Activated T-cell treated with anti-CD3 and anti-CD28 coated beads for 24 hours (primary cell): ENCODE measurements at places on chromosomes 5 and 9.
A peak's percentile ranks its signal among the peaks of the same experiment; 100 is the strongest.

- DNase-seq = no peak
Measured at GRCh38 chr9:120710110-120710981, 3.9 kb downstream of the MEGF9 start.

DNA sequence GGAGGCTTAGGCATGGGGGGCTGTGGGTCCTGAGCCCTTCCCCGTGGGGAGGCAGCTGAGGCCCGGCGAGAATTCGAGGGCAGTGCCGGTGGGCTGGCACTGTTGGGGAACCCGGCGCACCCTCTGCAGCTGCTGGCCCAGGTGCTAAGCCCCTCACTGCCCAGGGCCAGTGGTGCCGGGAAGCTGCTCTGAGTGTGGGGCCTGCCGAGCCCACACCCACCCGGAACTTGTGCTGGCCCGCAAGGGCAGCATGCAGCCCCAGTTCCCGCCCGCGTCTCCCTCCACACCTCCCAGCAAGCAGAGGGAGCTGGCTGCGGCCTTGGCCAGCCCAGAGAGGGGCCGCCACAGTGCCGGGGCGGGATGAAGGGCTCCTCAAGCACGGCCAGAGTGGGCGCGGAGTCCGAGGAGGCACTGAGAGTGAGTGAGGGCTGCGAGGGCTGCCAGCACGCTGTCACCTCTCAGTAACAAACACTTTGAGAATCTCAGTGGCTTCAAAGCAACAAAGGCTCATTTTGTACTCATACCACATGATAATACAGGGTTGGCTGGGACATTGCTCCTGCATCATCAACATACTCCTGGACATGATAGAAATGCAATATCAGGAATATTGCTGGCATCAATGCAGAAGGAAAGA is 265.7 kb upstream of the ANKRD55 start:
- no peak for DNase-seq

- DNase-seq = peak; percentile 37
Measured at GRCh38 chr5:52800394-52801213, 12.9 kb downstream of the ITGA1 start.

DNA sequence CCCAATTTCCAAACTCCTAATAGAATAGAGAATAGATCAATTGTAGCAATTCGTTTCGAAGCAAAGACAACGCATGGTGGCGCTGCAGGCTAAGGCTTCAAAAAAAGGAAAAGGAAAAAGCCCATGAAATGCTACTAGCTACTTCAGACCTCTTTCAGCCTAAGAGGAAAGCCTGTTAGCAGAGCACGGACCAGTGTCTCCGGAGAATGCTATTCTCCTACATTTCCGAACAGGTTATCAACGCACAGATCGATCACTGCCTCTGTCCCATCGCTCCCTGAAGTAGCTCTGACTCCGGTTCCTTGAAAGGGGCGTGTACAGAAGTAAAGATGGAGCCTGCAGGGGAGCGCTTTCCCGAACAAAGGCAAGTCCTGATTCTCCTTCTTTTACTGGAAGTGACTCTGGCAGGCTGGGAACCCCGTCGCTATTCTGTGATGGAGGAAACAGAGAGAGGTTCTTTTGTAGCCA is at the start of gene PCDHB15:
PCDHB15 (plus strand) TSS at position 146 of the 468 bp plus-strand sequence; CDS start at position 330, 184 bp downstream.
- DNase-seq = no peak

- no peak for DNase-seq
Measured at GRCh38 chr5:133778636-133779035, 166.3 kb upstream of the FSTL4 start.

DNA sequence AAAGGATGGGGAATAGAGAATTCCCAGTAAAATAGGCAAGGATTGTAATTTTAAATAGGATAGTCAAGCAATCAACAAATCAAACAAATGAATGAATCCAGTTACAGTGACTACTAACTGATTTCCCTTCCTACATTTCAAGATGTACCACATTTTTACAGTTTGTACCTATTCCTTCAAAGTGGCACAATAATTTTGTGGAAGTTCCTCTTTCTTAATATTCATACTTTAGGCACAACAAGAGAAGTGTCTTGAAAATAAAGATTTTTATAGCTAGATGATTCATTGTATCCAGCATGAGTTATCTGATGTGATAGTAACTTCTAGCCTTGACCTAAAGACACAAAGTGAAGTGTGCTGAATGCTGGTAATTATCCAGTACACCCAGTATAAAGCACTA is 122.2 kb upstream of the ACOT12 start:
- DNase-seq = no peak

GRCh38 chr5:139486201-139486600 is 3.6 kb upstream of the STING1 start:
- DNase-seq = no peak

- DNase-seq = no peak
Measured at GRCh38 chr5:14118551-14119320, 24.4 kb upstream of the TRIO start.

- no peak for DNase-seq
Measured at GRCh38 chr5:72115296-72115695, 8.0 kb downstream of the MAP1B start.

DNA sequence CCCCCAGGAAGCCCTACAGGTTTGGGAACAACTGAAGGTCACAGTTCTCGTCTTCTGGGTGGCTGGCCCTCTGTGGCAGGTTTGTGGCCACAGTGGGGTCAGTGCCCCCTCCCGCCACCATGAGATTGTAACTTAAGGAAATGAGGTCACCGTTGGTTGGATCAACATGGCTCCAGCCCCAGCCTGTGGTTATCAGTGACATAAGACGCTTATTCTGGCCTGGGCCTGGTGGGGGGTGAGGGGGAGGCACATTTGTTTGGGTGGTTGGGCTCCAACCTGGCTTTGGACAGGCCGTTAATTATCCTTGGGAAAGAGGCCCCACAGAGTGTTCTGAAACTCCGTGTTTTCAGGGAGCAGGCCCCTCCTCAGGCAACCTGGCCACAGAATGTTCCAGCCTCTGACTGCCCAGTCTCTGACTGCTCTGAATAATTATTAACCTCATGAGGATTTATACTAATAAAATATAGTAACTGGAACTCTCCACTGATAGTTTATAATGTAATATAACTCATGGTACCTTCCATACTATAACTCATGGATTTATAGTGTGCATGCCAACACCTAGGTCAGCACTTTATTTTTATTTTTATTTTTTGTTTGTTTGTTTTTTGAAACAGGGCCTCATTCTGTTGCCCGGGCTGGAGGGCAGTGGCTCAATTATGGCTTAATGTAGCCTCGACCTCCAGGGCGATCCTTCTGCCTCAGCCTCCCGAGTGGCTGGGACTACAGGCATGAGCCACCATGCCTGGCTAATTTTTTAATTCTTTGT is 58.0 kb upstream of the RPL26L1 start:
- DNase-seq = no peak

- DNase-seq = no peak
Measured at GRCh38 chr5:93582677-93583438, at the start of gene NR2F1. NR2F1 (plus strand) TSS chr5:93583222; CDS start chr5:93585024, 1,802 bp downstream.

GRCh38 chr5:179166886-179167841 is 107.0 kb downstream of the ZNF354C start:
- DNase-seq = peak; percentile 55

DNA sequence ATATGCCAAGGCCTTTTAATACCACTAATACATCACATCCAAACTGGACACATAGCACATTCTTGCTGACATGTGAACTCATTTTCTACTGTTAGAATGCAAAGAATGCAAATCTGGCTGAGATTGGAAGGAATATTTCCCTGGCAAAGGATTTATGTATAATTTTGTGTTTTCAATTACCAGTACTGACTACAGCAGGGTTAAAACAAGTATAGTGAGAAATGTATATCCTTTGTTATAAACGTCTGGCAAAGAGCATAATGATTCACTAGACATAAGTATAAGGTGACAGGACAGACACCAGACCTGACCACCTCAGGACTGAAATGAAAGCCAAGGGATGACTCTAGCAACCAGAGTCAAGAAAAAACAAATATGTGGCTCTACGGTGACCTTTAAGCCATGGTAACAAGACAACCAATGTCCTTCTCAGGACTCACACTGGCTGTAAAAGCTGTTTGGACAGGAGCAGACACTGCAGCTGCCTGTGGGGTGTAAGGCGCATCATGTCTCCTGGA is 95.0 kb downstream of the MRPS27 start:
- DNase-seq = no peak

DNA sequence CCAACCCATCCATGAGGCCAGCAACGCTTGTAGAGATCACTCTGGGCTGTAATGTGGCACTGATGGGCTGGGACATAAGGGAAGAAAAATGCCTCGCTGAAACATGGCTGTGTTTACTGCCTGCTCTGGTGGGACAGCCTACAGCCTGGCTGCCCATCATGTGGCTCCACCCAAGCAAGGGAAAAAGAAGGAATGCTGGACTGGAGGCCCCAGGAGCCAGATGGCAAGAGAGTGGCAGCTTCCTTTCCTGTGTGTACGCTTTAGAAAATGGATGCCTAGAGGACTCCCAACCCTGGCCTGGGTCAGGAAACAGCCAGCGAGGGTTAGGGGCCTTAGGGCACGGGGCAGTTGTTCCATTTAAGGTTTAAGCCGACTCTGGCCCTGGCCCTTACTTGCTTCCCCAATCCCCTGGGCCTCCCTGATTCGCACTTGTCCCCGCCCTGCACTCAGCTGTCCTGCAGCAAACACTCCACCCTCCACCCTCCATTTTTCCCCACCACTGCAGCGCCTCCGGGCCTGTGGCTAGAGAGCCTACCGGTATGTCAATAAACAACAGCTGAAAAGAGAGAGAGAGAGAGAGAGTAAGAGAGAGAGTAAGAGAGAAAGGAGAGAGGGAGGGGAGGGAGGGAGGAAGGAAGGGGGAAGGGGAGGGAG is 819.4 kb downstream of the SEMA5A start:
- DNase-seq = no peak

- no peak for DNase-seq
Measured at GRCh38 chr5:159444441-159445082, 114.3 kb upstream of the IL12B start.

DNA sequence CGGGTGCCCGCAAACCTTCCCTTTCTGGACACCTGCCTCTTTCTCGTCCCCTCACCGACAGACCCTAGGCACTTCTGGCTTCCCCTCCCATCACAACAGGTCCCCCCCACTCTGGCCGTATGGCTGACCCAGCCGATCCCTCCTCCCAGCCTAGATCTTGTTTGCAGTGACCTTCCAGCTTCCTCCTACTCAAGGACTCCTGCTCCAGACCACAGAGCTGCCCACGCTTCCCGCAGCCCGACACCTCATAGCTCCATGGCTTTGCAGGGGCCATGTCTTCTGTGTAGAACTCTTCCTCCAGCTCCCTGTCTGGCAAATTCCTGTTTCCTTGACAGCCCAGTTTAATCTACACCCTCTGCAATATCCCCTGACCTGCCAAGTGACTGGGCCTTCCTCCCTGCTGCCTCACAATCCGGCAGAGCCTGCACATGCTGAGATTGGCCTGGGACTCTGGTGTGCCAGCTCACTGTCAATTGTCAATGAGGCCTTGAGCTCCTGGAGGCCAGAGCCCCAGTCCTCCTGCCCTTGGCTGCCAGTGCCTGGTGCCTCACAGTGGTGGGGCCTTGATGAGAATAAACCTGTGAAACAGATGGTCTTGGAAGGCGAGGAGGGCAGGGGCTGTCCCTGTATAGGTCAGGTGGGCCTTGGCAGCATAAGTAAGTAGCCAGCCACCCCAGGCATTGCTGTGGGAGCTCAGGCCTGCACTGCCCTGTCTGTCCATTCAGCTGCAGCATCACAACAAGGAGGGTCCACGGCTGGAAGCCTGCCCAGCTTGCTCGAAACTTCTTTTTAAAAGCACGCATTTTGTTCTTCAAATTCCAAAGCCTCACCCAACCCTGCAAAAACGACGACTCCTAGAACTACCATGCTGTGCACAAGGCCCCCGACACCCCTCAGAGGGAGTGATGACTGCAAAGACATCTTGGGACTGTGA is 50.5 kb downstream of the GADD45G start:
- no peak for DNase-seq
